ENCODE measurements at places on chromosomes 4 and X.
A peak's percentile ranks its signal among the peaks of the same experiment; 100 is the strongest.

DNA sequence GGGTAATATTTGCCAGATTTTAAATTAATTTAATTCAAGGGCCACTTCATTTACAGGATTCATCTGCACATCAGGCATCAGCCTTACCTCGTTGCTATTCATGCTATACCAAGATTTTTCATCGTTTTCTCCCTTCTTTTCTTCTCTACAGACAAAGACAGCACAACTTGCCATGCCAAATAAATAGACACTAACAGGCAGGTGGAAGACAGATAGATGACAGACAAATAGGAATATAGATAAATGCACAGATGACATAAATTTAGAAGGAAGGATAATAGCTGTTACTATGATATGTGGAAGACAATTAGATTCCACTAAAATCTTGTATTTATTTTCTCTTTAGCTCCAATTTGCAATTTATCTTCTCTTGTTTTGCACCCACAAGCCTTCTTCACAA lies 164.5 kb upstream of the ARX start:
- no peak for DNase-seq

DNA sequence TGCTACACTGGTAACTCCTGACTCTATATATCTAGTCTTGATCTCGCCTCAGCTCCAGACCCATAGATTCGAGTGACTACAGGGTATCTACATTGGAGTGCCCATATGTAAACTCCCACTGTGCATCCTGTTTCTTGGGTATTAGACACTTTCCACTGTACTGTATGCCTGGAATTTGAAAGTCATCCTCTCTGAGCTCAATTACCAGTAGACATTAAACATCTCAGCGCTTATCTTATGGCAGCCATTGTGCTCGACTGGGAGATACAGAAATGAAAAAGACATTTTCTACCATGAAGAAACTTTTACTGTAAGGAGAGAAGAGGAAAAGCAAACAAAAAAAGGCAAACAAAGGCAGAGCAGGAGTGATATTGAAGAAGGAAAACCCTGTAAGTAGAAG lies 151.9 kb upstream of the JADE1 start:
- no peak for DNase-seq

- DNase-seq = no peak
These were observed 53.1 kb downstream of the RASGEF1B start for GRCh38 chr4:81418572-81418971.

DNA sequence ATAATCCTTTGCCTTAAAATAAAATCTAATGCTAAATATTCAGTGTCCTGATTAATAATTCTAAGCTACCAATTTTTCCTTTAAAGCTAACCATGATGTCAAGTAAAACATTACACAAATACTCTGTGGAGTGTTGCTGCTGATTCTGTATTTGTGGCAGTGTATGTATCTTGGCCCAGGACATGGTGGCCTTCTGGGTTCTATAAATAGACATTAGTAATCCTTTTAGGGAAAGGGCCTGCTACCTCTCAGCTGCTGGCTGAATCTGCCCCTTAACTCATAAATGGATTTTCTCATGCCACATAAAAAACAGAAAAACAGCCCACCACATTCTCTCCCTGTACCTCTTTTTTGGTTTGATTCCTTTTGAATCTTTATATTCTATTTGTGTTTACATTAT lies 1.2 kb upstream of the XK start:
- no peak for DNase-seq

DNA sequence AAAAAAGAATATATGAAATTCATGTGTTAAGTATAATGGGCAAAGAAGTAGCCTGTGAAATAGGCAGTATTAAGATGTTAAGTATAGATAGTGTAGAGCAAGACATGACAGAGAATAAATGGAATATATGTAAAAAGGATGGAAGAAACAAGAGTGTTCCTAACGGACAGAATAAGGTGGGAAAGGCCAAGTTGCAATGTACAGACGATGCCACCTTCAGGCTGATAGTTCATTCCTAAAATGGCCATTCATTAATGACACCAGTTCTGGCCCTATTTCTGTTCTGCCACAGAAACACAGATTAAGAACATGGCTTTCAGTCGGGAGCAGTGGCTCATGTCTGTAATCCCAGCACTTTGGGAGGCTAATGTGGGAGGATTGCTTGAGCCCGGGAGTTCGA lies 4.4 kb upstream of the FAM184B start:
- no peak for DNase-seq

DNA sequence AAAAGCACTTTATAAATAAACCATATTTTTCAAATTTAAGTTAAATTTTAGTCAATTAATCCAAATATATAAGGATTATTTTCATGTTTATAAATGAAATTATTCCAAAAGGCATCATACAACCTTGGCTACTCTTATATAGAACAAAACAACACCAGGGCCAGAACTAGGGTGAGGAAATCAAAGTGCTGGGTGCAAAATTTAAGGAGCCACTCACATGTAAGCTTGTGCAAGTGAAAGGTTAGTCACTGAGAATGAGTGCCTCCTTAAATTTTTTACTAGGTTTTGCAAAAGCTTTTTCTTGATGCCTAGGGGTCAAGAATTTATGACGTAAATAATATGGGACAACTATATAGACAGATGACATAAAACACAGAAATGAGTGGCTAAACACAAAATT lies 83.4 kb upstream of the COX18 start:
- DNase-seq = no peak

DNA sequence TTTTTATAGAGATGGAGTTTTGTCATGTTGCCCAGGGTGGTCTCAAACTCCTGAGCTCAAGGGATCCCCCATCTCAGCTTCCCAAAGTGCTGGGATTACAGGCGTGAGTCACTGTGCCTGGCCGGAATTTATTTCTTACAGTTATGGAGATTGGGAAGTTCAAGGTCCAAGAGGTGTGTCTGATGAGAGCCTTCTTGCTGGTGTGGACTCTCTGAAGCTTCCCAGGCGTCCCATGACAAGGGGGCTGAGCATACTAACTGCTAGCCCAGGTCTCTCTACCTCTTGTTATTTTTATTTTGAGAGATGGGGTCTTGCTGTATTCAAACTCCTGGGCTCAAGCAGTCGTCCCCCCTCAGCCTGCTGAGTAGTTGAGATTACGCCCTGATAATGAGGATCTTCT lies 2.9 kb upstream of the NSD2 start:
- no peak for DNase-seq

DNA sequence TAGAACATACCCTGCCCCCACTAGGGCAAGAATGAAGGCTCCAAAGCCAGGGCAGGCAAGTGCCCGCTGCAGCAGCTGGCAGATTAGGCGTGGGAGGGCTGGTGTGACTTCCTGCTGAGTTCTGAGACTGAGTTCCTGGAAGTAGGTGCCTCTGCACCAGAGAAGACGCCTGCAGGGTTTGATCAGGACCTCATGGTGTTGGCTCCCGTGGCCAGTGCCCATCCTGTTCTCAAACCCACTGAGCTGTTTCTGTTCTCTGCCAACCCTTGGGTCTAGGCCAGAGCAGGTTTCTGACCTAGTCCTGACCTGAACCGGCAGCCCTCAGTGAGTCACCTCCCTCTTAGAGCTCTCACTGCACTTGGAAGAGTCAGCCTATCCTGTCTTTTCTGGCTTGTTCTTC lies 220.7 kb downstream of the HS6ST2 start:
- DNase-seq = no peak

DNA sequence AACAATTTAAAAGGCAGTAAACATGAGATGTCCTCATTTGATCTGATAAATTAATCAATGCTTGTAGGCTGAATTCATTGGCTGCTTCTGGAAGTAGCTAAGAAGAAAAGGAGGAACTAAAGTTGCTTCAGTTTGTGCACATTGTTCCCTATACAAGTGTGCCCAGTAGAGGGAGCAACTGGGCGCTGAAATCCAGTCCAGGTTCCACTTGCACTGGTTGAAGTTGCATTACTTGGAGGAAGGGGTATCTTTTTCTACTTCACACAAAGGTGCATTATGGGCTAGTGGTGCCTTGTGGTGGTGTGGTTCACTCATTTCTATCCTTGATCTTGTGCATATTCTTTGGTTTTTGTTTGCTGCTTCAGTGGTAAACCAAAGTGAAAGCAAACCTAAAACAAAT lies 67.9 kb upstream of the SOX3 start:
- no peak for DNase-seq

DNA sequence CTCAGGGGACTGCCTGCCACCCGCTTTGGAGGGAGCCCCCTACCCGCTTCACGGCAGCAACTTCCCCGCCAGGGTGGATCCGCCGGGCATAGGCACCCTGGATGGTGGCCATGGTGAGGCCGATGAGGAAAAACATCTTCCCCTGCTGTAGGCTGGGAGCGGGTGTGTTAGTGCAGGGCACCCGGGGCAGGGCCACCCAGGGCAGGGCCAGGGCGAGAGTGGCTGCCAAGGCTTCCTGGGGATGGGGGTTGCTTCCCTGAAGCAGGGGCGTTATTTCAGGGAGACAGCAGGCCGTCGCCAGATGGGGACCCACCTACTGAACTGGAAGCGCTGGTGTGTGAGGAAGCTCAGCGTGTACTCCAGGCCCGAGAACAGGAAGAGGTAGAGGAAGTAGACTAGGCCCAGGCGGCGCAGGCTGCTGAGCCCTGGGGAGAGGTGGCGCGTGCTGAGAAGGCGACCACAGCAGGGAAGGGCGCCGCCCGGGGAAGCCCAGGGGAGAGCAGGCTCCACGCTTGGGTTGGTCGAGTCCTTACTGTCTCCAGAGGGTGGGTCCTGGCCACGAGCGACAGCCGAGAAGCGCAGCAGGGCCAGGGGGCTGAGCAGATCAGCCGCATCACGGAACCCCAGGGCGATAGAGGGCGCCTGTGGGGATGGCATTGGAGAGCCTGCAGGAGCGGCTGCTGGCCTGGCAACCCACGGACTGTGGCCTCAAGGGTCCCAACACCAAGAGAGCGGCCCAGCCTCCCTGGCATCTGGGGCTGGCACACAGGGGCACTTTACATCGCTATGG lies 31.5 kb downstream of the NOP14 start:
- no peak for DNase-seq

DNA sequence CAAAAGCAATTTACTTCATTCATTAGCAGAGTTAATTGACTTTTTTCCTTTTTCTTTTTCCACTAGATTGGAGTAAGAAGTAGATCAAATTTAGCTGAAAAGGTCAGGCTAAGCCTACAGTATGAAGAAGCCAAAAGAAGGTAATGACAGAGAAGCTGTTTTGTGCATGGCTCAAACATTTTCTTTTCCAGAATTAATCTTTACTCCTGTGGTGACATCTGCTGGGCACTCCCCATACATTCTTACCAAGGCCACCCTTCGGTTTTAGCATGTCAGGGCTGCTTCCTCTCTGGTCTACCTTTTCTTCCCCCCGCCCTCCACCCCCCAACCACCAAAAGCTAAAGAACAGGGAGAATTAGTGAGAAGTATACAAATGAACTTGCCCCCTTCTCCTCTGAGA lies 70.2 kb downstream of the CLDN22 start:
- DNase-seq = peak; percentile 37

GRCh38 chr4:108529984-108530905 lies 90.1 kb upstream of the RPL34 start:
- no peak for DNase-seq

GRCh38 chr4:137125011-137125410 lies 407.3 kb downstream of the PCDH18 start:
- no peak for DNase-seq

GRCh38 chr4:103915224-103915869 lies 195.6 kb upstream of the TACR3 start:
- no peak for DNase-seq

- no peak for DNase-seq
These were observed 3.3 kb upstream of the CXCR3 start for GRCh38 chrX:71621603-71622002.

DNA sequence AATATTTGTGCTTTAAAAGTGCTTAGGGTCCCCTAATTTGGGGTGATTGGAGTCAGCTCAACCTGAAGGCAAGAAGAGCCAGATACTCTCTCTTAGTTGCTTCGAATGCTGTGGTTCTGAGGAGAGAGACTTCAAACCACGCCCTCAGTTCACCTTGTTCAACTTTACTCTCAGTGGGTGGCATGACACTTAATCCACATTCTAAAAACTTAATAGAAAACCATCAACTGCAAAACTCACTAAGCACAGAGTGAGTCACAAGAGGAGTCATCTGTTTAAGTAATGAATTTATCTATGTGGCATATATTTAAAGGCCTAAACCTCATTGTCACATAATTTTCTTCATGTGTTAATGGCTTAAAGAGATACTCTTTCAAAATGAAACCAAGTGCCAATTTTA lies 99.5 kb upstream of the SLC4A4 start:
- no peak for DNase-seq

DNA sequence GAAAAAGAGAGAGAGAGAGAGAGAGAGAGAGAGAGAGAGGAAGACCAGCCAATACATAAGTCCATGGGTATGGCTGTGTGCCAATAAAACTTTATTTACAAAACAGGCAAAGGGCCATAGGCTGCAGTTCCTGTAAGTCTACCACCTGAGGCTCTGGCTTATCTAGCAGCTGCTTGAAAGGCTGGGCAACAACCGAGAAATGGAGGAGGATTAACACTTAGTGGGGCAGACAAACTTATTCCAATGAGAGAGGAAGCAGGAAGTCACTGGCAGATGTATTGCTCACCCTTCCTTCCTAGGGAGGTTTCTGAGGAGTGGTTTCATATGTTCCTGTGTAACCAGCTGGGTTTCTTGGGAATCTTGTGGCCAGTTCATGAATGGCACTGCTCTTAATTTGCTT lies 4.7 kb upstream of the GPR143 start:
- DNase-seq = no peak

Measured in NCI-H1092 (cell line).